ENCODE measurements at places on chromosomes 12 and 14.

- no peak for DNase-seq
Measured at GRCh38 chr12:45216983-45217485, 1.1 kb downstream of the ANO6 start.

GRCh38 chr14:79415726-79416125, 795.6 kb downstream of the DIO2 start:
- no peak for DNase-seq

- DNase-seq, result no peak
Measured at GRCh38 chr14:78782551-78782950, 612.4 kb downstream of the NRXN3 start.

DNA sequence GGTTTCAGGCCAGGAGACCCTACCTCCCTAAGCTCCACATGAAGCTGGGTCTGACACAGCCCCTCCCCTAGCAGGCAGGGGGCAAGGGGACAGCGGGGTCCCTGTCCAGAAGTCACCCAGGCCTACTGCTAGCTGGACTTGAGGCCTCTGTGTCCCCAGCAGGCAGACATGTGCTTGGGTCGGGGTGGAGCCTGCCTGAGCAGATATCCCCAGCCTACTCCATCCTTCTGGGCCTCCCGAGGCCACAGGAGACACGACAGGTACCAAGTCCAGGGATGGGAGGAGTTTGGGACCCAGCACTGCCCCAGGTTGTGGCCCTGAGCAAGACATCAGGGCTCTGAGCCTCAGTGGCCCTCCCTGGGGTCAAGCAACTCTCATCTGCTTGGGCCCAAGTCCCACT, 105.2 kb upstream of the EIF5 start:
- no peak for DNase-seq

GRCh38 chr14:22502551-22502950, 86.5 kb downstream of the DAD1 start:
- no peak for DNase-seq

GRCh38 chr12:25155022-25155576, 39.9 kb downstream of the DNAI7 start:
- peak; percentile 51 for DNase-seq

GRCh38 chr12:60394665-60395064, 798.8 kb downstream of the SLC16A7 start:
- DNase-seq, result peak; percentile 64

DNA sequence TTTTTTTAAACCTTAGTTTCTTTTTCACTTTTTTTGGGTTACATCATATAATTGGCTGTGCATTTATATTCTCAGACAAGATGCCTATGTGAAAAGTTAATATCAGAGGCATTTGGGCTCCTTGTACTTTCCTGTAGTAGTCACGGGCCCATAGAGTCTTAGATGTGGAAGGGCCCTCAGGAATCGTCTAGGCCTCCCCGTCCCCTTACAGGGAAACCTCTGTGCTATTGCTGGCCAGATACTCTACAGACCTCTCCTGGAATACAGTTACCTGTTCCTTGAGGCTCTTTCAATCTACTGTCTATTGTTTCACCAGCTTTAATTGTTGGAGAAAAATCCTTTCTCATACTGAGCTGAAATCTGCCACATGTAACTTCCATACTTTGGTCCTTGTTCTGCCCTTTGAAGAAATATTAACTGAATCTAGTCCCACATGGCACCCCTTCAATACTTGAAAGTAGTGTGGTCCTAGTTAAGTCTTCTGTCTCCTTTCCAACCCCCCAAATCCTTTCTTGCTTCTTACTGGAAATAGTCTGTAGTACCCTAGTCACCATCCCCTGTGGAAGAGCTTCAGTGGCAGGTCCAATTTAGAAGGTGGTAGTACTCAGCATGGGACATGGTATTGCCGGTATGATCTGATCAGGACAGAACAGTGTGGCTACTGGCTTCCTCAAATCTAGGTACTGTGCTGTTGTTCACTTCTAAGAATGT, 3.1 kb downstream of the ATP23 start:
- DNase-seq, result no peak

GRCh38 chr14:103623883-103624482, 5.0 kb upstream of the KLC1 start:
- DNase-seq, result no peak

DNA sequence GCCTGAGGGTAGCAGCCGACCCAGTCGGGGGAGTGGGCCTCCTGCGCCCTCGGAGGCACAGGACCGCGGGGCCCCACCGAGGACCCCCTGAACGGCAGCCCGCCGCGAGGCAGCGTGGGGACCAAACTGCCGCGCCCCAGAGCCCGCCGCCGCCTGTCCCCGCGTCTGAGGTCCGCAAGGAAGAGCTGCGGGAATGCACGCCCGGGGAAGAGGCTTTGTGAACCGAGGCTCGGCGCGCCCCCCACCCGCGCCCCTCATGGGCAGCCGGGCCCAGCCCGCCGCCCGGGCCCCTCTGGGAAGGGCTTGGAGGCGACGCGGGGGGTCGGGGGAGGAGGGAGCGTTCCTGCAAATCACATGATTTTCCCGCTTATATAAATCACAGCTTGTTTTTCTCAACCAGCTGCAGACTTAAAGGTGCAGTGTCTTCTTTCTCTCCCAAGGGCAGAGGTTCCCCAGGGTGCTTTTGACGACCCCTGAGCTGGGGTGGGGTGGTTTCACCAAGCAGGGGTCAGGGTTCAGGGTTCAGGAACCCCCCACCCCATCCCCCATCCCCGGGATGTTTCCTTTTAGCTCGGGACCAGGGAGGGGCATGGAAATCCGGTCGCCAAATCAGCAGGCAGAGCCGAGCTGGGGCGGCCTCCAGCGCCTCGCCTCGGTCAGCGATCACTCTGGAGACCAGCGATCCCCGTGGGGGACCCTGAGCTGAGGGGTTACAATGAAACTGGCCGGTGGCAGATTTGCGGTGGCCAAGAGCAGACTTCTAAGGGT, 44.7 kb upstream of the ATP23 start:
- peak; percentile 26 for DNase-seq

GRCh38 chr12:13128291-13128965, 25.0 kb upstream of the GSG1 start:
- no peak for DNase-seq

GRCh38 chr14:39016733-39017095, 86.3 kb downstream of the SEC23A start:
- no peak for DNase-seq

DNA sequence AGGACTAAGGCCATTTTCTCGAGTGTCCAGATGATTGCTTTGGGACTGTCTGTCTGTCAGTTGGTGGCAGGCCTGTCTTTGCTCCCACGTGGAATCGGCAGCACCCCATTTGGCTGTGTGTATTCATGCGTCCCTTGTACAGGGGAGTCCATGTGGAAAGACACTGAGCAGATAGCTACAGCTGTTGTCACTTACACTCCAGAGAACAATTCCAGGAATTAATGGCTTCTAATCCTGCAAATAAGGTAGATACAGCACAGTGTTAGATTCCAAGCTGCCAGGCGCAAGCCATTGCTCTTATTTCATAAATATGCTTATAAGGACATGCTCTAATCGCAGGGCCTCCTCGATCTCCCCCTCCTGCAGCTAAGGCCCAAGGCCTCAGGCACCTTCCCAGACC, 208.8 kb downstream of the VRK1 start:
- no peak for DNase-seq

- no peak for DNase-seq
Measured at GRCh38 chr12:104643093-104643818, 186.5 kb downstream of the CHST11 start.

- DNase-seq, result no peak
Measured at GRCh38 chr12:101002696-101003419, 207.2 kb downstream of the SLC5A8 start.

DNA sequence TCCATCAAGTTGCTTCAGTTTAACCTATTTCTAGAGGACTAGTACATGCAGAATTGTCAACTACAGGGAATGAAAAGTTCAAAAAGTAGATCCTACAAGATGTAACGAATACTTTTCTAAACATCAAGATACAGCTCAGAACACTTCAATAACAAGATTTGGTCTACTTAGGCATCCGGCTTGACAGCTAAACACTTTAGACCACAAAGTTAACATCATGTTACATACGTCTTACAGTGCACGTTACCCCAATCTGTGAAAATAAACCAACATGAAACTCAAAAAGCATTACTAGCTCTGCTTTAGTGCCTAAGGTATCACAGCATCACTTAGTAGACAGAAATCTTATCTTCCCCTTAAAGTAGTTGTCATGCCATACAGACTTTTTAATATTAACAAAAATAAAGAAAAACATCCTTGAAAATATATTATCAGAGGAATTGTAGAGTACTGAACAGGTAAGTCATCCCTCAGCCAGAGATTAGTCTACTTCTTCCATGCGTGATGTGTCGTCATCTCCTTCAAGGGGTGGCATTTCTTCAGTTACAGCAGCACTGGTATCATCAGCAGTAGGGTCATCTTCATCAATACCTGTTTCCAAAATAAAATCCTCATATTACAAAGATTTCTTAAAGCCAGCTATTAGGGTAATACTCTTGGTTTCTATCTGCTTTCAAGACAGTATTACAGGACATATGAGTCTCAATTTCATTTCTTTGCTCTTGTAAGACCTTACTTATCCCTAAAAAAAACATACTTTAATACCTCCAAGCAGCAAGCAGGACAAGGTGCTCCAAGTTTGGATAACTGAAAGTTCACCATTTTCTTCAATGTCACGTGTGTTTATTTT, 5.4 kb downstream of the HSP90AA1 start:
- no peak for DNase-seq

GRCh38 chr14:51939755-51940301, 49.5 kb upstream of the RTRAF start:
- DNase-seq, result no peak

GRCh38 chr14:59346796-59347510, 118.2 kb downstream of the GPR135 start:
- no peak for DNase-seq

DNA sequence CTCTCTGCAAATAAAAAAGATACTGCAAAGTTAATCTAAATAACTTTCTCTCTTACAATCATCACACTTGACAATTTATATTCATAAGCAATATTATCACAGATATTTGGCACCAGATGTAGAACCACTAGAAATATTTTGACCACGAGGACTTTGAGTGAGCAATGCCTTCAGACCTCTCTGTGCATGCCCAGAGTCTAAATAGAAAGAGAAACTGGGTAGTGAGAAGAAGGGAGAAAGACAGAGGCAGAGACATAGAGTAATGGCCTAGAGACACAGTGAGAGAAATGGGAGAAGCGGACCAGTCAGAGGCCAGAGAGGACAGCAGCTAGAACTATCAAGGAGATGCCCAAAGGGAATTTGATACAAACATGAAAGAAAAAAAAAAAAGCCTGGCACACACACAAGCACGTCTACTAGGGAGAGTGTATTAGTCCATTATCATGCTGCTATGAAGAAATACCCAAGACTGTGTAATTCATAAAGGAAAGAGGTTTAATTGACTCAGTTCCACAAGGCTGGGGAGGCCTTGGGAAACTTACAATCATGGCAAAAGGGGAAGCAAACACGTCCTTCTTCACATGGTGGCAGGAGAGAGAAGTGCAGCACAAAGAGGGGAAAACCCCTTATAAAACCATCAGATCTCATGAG, 41.1 kb downstream of the BMP4 start:
- DNase-seq, result no peak

DNA sequence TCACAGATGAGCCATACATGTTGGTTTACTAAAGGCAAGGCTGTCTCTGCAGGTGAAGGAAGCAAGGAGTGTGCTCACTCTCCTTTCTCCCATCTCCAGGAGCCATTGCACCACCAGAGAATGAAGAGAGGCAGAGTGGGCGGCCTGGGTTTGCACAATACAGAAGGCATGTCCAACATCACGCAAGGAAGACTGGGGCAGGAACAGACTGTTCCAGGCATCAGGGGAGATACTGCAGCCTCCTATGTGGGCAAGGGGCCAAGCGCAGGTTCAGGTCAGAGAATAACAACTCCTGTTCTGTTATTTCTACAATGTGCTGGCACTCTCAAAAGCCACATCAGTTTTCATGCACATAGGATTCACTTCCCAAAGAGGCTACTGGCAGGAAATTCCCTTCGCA, 1.7 kb upstream of the TMEM229B start:
- DNase-seq, result no peak

DNA sequence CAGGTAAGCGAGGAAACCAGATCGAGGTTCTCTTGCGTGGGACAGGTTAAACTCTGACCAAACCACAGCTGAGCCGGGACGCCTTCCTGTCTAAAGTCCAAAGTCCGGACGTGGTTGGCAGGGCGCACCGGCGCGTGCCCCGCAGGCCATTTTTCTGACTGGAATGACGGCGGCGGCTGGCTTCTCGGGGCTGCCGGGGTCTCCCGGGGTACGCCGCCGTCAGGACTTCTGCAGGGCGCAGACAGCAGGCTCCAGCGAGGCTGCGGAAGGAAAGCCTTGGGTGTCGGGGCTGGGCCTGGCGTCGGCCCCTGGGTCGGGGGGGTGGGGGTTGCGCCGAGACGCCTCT, 32.8 kb downstream of the MIA2 start:
- peak; percentile 23 for DNase-seq

- DNase-seq, result no peak
Measured at GRCh38 chr14:100281286-100282082, 24.8 kb downstream of the SLC25A29 start.

DNA sequence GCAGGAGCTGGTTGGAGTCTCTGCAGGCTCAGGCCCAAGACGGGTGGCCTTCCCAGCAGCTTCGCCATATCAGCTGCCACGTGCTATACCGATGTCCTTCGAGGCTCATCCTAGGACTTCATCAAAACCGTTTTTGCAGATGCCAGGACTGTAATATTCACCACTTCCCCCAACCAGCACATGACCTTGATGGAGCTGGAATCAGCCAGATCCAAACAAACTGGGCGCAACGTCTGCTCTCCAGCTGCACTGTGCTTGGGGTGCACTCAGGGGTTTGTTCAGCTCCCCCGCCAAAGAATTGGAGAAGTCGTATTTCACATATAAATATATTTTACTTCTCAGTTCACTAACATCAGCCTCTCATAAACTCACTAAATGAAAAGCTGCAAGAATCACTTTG, 149.5 kb upstream of the DIO3 start:
- DNase-seq, result no peak

DNA sequence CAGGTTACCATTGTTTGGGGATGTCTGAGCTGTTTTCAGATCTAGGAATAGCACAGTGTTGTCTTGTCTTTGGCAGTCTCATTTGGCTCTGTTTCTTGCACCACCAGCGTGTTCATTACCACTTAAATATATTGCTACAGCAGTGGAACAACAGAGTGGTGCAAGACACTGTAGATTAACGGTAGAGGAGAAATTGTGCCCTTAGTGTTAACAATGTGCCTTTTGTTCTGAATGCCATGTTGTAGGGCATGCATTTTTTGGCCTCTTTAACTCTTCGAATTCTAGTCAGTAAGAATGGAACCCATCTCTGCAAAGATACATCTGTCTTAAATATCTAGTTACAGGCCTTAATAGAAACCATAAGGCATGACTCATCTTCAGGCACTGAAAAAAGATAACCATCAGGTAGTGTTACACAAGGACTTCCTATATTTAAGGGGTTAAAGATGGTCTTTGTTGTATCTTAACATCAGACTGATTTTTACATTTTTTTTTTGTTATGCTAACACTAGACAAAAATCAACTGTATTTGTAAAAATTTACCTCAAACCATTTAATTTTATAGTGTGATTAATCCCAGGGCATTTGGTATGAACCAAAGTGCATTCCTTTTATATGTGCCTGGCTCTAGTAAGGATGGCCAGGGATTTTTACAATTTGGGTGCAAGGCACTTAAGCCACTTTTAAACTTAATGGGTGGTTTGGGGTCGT, 12.9 kb downstream of the DYRK2 start:
- DNase-seq, result no peak

- no peak for DNase-seq
Measured at GRCh38 chr12:31644536-31644935, 15.0 kb upstream of the ETFBKMT start.
